ENCODE measurements at places on chromosomes 1 and 21.

GRCh38 chr21:44822484-44823178, 4.8 kb upstream of the SUMO3 start:
- DNase-seq, result no peak

DNA sequence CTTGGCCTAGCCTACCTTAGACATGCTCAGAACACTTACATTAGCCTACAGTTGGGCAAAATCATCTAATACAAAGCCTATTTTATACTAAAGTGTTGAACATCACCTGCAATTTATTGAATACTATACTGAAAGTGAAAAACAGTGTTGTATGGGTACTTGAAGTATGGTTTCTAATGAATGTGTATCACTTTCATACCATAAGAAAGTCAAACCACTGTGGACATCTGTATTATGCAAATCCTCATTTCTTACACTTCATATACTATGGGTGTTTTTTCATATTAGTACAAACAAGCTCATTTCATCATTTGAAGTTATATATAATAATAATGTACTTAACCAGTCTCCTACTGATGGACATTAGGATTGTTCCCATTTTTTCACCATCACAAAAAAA, 41.2 kb downstream of the TDRD5 start:
- no peak for DNase-seq

DNA sequence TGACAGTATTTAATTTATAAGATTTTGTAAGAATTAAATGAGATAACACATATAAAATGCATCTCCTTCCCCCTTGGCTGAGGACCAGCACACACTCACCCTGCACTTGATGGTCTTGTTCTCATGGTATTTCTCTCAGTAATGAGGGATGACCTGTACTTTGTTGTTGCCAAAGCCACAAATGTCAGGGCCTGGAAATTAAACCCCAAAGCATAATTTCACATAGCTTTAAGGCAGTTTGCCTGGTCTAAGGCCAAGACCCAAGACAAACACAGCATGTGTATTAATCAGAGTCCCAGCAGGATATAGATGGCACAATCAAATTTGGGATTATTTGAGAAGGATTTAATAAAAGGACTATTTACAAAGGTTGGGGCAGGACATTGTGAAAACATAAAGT, 48.6 kb upstream of the EPS15 start:
- no peak for DNase-seq

GRCh38 chr1:77970192-77970591, 8.7 kb downstream of the FUBP1 start:
- no peak for DNase-seq

- no peak for DNase-seq
These were observed 33.1 kb downstream of the FAM177B start for GRCh38 chr1:222769971-222770620.

DNA sequence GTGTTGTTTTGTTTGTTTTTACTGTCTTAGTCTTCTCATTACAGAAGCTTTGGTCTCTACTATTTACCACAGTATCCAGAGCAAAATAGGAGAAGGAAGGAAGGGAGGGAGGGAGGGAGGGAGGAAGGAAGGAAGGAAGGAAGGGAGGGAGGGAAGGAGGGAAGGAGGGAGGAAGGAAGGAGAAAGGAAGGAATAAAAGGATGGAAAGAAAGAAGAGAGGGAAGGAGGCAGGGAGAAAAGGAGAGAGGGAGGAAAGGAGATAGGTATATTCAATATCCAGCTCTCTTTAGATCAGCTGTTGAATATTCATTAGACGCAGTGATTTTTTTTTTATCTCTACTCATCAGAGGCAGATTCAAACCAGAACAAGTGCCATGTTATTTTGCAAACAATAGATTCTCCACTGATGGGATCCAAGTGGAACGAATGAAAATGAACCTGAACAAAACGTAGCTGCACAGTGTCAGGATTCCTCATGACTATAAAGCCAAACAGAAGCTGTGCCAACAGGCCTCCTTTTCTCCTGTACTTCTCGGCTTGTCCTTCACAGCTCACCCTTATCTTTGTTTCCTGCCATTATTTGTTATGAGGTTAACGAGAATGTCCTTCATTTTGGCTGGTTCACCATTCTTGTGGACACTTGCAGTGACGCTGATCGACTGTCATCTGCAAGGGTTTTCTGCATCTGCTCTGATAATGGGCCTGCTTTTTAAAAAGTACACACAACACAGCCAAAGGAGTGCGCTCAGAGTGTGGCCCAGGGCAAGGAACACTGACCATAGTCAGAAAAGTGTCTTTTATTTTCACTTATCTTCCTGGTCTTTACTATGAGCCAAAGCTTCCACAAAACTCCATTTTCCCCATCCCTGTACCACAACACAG, 7.8 kb upstream of the NTPCR start:
- DNase-seq, result no peak

GRCh38 chr1:9892563-9893528, 17.2 kb downstream of the CTNNBIP1 start:
- DNase-seq, result no peak

DNA sequence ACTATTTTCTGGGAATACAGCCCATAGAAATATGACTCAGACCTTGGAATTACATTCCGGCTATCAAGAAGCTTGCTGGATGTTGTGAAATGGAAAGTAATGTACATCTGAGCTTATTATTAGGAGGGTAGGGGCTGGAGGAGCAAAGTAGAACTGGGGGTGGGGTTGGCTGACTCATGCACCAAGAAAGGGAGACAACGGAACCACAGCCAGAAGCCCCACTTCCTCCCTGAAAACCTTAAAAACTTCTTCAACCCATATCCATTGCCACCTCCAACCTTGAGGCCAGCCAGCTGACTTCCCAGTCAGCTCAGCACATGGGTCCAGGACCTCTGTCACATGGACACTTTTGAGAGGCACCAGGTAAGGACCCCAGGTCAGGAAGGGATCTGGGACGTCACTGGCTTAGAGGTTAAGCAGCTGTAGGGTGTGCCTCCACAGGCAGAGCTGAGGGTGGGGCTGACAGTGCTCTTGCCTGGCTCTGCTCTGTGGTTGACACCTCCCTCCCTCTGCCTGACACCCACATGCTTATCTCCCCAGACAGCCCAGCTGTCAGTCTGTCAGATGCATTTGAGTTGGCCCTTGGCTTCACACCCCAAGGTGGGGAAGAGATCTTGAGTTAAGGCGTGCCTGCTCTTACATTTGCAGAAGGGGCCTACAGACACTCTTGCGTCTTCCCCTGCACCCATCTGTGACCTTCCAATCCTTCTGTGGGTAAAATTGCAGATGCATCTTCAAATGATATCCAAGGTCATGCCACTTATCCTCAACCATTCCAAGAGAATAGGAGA, 5.7 kb upstream of the ZNF683 start:
- DNase-seq, result no peak

DNA sequence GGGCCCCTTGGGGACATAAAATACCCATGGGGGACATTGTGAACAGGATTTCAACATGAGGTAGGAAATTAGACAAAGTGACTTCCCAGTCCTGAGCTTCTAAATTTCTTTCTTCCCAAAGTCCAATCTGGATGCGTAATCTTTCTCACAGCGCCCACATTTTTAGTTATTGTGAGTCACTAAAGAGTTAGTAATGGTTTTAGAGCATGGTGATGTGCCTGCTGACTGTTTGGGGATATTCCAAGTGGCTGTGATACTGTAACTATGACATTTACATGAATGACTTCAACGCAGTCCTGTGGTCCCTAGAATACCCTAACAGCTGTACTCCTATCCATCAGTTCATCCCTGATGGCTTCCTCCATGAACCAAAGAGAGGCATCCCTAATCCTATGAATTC, 224.0 kb upstream of the COA6 start:
- no peak for DNase-seq

- no peak for DNase-seq
These were observed at the start of gene CTSS for GRCh38 chr1:150765296-150765976. CTSS (minus strand) TSS chr1:150765778; CDS start chr1:150764763, 1,015 bp downstream.

DNA sequence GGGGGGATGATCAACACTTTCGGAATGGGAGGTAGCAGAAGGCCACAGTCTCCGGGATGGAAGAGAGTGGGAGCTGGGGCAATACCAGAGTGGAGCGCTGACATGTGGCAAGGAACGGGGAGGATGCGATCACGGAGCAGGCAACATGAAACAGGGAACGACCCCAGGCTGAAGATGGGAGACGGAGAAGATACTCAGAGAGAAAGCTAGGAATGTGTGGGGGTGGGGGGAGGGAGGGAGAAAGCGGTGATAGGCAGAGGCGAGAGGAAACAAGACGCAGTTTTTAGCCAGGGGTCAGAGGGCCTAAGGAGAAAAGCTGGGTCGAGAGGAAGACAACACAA, 577 bp downstream of the RAB3GAP2 start:
- DNase-seq, result peak; percentile 49

GRCh38 chr1:116881879-116882520, 27.7 kb upstream of the PTGFRN start:
- peak; percentile 67 for DNase-seq

Data from iPS-NIHi11 (cell line).